Epithelial cell of proximal tubule (primary cell): ENCODE measurements at places on chromosomes 11 and 22. TPM values are rescaled to one million over a fixed set of nuclear protein-coding genes. Genes with fewer than 3 reads are reported as not detected.

The SHISAL1 gene
- total RNA-seq = not detected in 2 replicates

The OR51B5 gene
- total RNA-seq = not detected in 2 replicates

The PDE2A gene
- 0.36 and 0.69 TPM in 2 replicates for total RNA-seq

The POU2AF3 gene
- 0.69 TPM in 1 of 2 replicates, not detected in the other for total RNA-seq

The LRRN4CL gene
- total RNA-seq = not detected in 2 replicates

The TXN2 gene
- 72.1 and 76.6 TPM in 2 replicates for total RNA-seq

The KCNA4 gene
- not detected in 2 replicates for total RNA-seq

The ADAMTS15 gene
- total RNA-seq = 0.58 and 2.4 TPM in 2 replicates

The DDI1 gene
- not detected in 2 replicates for total RNA-seq

The OTOG gene
- not detected in 2 replicates for total RNA-seq

The PHRF1 gene
- total RNA-seq = 24.2 and 33.5 TPM in 2 replicates

The MPZL3 gene
- 6.1 and 7.4 TPM in 2 replicates for total RNA-seq

GRCh38 chr22:20441631-20442484 is 4.2 kb upstream of the SCARF2 start:
- no peak for DNase-seq

- DNase-seq = no peak
Observed at GRCh38 chr11:2209900-2210321, 38.3 kb upstream of the TH start.

DNA sequence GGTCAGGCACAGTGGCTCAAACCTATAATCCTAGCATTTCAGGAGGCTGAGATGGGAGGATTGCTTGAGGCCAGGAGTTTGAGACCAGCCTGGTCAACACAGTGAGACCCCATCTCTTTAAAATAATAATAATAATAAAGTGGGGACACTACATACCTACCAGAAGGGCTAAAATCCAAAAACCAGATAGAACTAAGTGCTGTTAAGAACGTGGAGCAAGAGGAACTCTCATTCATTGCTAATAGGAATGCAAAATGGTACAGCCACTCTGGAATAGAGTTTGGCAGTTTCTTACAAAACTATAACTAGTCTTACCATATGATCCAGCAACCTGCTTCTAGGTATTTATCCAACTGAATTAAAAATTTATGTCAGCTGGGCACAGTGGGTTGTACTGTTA is 9.6 kb downstream of the CKAP5 start:
- no peak for DNase-seq

- no peak for DNase-seq
Observed at GRCh38 chr22:38315823-38316363, 1.3 kb downstream of the CSNK1E start.

DNA sequence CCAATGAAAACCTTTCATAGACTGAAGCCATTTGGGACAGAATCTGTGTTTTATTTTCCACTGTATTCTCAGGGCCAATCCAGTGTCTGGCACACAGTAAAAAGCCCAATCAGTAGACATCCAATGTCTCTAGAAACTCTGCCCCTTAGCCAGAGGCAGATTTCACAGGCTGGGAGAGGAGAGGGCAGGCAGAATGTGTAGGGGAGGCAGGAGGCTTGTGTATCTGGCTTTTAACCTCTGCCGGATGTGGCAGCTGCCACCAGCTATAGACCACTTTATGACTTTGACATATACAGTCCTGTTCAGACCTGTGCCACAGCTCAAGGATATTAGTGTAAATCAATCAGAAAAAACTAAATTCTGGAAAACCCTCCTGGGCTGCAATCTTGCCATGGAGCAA is 4.4 kb downstream of the EXPH5 start:
- DNase-seq = no peak

GRCh38 chr11:108926171-108926840 is 261.4 kb downstream of the DDX10 start:
- DNase-seq = no peak

- no peak for DNase-seq
Observed at GRCh38 chr11:46701078-46701654, 335 bp downstream of the ZNF408 start.

- no peak for DNase-seq
Observed at GRCh38 chr11:72058416-72059034, 21.8 kb downstream of the NUMA1 start.

- DNase-seq = no peak
Observed at GRCh38 chr22:46451741-46452140, 85.7 kb downstream of the CELSR1 start.

GRCh38 chr11:72816404-72816990 is 2.3 kb downstream of the ATG16L2 start:
- DNase-seq = no peak

- peak; percentile 72 for DNase-seq
Observed at GRCh38 chr11:93908689-93909088, 58.3 kb upstream of the VSTM5 start.

GRCh38 chr11:103545551-103545950 is 436.3 kb downstream of the DYNC2H1 start:
- DNase-seq = no peak

GRCh38 chr11:123188508-123189165 is 6.4 kb downstream of the CLMP start:
- no peak for DNase-seq

- no peak for DNase-seq
Observed at GRCh38 chr11:86745571-86745970, 54.8 kb upstream of the PRSS23 start.

DNA sequence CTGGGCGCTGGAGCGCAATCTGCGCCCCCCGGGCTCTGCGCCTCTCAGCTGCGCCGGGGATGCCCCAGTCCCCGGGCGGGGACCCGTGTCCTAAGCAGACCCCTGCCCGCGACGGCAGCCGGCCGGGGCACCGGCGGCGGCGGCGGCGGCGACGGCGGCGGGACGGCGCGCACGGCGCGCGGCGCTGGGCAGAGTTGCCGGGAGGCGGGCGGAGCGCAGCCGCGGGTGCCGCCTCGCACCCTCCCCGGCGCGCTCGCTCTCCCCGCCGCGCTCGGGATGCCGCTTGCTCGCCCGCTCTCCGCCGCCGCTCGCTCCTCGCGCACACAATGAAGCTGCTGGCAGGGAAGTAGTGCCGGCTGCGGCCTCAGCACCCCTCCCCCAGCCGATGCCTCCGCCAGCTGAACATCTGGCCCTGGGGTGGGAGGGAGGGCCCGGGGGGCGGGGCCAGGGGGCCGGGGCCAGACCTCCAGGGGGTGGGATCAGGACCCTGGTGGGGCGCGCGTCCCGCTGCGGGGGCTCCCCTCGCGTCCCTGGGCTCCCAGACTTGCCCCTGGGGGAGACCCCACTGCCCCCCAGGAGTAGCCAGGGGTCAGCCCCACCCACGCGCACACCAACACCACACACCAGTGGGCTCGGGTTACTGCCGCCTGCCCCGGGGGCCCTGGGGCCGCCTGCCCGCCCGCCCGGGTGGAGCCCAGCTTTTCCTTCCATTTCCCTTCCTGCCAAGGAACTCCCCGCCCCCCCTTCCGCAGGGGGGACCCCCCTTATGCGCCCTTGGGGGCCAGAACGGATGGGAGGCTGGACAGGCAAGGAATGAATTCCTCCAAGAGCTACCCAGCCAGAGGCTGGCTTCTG is at the start of gene RCOR2:
Gene RCOR2 (minus strand): TSS at position 328 of the 855 bp plus-strand sequence. CDS start 708 bp downstream, outside the sequence.
- DNase-seq = no peak
